ENCODE measurements at places on chromosomes 4 and X.

- no peak for DNase-seq
Measured at GRCh38 chrX:132486599-132487178, 2.1 kb downstream of the MBNL3 start.

DNA sequence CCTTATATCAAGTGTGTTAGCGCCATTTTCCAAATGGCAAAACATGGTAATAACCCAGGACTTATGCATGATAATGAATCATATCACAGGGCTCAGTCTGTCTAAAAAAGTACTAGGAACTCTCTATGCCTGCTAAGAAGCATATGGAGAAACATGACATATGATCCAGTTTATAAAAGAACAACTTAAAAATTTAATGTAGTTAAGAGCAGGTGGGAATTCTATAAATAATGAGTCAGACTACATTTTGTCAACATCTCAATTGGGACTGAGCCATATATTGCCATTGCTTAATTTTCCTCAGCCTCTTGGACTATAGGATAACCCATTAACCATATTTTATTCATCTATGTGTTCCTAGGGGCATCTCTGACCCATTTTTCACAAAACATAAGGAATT is 360.4 kb upstream of the AGA start:
- no peak for DNase-seq

DNA sequence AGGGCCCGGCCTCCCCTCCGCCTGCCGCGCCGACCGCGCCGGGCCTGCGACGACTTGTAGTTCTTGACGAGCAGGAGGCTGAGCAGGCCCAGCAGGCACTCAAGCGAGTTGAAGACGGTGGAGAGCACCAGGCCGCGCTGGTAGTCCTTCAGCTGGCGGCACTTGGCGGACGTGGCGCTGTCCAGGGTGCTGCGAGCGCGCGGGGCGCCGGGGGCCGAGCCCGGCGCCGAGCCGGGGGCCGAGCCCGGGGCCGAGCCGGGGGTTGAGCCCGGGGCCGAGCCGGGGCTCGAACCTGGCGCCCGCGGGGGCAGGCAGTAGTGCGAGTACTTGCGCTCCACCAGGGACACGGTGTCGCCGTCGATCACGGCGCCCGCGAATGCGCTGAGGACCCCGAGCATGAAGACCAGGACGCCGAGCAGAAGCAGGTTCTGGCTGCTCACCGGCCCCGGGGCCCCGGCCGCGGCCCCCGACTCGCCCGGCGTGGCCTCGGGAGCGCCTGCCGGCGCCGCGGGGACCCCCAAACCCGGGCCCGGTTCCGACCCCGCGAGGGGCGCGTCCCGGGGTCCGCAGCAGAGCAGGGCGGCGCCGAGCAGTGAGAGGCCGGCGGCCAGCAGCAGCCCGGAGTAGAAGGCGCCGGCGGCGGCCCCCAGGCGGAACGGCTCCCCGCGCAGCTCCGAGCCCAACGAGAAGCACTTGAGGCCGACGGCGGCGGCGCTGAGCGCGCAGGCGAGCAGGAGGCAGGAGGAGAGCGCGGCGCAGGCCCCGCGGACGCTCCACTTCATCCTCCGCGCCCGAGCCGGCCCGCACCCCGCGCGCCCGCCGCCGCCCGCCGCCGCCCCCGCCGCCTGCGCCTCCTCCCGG is 584 bp downstream of the TMEM271 start:
- DNase-seq, result no peak

GRCh38 chr4:134622199-134622598 is 420.6 kb upstream of the PABPC4L start:
- no peak for DNase-seq

DNA sequence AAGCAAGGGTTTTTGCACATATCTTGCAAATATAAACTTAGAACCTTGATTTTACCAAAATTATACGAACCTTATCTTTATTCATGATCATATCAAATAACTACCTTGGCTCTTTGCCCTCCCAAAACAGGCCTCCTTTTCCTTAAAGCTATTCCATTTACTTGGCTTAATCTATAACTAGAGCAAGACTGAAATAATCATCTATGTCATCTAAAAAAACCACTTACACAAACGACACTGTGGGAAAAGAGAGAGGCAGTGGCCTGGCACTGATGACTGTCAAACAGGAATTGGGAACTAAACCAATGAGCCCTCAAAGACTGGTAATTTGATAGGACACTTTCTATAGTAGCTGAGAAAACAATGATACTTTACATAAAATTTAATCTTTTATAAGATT is 11.7 kb upstream of the PTPN13 start:
- no peak for DNase-seq

GRCh38 chrX:139543920-139544319 is 13.4 kb downstream of the F9 start:
- DNase-seq, result no peak

GRCh38 chr4:66649236-66649635 is 896.1 kb downstream of the CENPC start:
- no peak for DNase-seq

GRCh38 chr4:140125374-140125773 is 28.6 kb downstream of the MAML3 start:
- no peak for DNase-seq

DNA sequence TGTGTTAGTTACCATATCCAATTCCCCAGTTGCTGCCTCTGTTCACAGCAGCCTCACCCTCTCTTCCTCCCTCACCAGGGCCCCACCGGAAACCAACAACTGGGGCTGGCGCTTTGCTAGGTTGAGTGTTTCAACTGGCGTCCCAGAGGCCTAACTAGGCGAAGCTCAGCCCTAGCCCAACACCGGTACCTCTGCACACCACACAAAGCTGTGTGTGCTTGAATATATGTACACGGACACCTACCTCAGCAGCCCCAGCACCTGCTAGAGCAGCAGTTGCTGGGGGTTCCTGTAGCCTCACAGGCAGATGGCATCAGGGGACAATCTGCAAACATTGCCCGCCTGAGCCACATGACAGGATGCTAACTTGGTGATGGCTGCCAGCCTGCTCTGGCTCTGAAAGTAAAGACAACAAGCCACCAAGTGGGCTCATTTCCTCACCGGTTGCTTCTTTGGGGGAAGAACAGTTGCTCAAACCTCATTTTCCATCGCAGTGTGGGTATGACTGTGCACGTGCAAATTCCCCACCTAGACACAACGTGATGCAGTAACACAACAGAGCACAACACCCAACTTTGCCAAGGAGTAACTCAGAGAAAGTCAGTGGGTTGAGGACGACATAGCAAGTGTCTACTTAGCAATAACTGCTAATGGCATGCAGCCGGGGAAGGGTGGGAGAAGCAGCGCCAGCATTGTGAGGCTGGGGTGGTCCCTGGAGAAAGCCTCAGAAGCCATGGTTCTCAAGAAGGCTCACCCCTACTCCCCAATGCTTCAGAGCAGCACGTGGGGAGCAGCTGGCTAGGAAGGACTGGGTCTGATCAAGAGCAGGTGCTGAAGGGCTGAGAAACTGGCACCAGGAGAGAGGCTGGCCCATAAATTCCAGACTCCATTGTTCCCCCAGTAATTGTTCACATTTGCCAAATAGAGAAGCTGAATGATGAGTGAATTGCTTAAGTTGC is 139.5 kb downstream of the SH3KBP1 start:
- DNase-seq, result no peak

- no peak for DNase-seq
Measured at GRCh38 chr4:72909461-72909860, 160.1 kb downstream of the COX18 start.
